Stimulated activated CD4-positive, alpha-beta T cell treated with anti-CD3 and anti-CD28 coated beads, Interleukin-1b, Interleukin-23, amount 100 ng/mL, for 4 hours (primary cell): ENCODE measurements at places on chromosomes 7 and 10.

- DNase-seq = no peak
Measured at GRCh38 chr10:28020080-28020860, 21.4 kb upstream of the ODAD2 start.

DNA sequence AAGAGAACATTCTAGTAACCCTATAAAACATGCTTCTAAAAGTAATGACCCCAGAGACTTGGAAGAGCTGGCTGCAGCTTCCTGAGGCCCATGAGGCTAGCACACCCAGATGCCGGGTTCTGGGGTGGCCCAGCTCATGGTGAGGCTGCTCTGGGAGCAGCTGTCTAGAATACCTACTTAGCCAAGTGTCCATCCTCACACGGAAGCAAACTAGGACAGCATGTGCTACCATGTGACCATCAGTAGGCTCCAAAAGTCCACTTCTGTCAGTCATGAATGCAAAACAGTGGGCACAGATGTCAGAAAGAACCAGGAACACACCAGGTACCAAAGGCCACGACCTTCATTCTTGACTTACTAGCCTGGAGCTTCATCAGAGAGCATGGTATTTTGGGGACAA is 32.4 kb downstream of the CTBP2 start:
- no peak for DNase-seq

- no peak for DNase-seq
Measured at GRCh38 chr7:99943641-99944496, 14.4 kb upstream of the GJC3 start.

DNA sequence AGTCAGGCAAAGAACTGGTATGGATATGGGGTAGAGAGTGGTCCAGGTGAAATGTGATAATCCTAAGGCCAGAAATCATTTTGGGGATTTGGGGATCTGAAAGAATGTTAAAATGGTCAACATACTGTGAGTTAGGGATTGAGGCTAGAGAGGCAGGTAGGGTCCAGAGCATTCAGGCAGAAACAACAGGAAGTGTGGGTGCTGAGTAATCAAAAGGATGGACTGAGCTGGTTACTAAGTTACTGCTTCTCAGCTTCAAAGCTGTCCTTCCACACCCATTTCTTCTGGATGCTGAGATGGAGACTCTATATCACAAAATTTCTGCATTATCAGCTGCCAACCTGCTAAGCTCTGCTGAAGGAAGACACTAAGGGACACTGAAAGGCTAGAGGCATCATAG is 30.6 kb upstream of the PRKCQ start:
- DNase-seq = no peak

GRCh38 chr7:111820121-111820520 is 257.8 kb upstream of the IMMP2L start:
- DNase-seq = no peak
